ENCODE measurements at places on chromosomes 4 and X.

DNA sequence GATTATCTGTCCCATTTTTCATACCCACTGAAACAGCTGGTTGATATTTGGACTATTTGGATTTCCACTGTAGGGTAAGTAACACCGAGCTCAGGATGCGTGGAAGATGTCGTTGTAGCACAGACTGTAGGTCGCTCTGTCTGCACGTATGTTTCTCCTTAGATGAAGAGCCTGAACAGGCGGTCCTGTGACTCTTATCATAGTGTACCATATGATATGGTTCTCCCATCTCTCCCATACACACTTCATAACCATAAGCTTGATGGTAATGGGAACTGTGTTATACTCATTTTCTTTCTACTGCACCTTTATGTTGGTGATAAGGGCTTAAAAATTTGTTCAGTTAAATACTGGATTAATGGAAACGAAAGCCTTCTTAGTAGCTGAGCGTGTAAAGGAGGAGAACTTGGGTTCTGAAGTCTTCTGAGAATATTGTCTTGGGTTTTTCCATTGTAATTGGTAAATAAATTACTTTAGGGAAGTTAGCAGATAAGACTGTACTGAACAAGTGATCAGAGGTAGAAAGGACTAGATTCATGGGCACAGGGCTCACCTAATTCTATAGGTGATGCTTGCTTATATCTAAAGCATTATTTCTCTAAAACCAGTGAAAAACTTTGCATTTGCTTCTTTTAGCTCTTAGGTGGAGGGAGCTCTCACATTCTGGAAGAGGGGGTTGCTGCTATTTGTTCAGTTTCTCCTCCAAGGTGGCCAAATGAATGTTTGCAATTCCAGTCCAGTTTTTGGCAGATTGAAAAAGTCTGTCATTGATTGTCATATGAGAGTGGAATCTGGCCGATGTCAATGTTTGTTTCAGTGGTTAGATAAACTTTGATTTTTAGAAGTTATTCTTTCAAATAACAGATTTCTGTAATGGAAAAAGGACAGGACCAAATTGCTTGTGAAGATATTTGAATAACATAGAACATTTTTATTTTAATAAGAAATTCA lies 15.8 kb downstream of the SMAD1 start:
- DNase-seq = no peak

- DNase-seq = no peak
Observed at GRCh38 chr4:156803056-156803455, 168.5 kb downstream of the PDGFC start.

GRCh38 chrX:13330446-13330845 lies 10.6 kb upstream of the ATXN3L start:
- DNase-seq = no peak

DNA sequence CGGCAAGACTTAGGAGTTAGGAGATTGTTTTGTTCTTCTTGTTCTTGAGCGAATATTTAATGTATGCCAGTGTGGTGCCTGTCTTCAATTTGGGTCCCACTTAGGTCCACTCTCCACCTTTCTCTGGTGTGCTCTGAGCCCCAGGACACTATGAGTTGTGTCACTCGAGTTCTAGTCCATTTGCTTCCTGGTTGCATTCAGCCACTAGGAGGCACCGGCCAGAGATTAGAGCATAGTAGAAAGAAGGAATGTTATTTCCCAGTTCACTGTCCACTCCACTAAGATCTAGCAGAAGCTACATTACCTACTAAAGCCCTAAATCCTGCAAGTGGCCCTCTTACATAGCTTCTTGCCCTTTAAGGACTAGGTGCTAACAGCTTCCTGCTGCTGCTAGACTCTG lies 326.9 kb downstream of the NAF1 start:
- DNase-seq = no peak

- DNase-seq = no peak
Observed at GRCh38 chr4:81355136-81355535, 116.6 kb downstream of the RASGEF1B start.

- no peak for DNase-seq
Observed at GRCh38 chr4:52575406-52575805, 83.7 kb downstream of the USP46 start.

DNA sequence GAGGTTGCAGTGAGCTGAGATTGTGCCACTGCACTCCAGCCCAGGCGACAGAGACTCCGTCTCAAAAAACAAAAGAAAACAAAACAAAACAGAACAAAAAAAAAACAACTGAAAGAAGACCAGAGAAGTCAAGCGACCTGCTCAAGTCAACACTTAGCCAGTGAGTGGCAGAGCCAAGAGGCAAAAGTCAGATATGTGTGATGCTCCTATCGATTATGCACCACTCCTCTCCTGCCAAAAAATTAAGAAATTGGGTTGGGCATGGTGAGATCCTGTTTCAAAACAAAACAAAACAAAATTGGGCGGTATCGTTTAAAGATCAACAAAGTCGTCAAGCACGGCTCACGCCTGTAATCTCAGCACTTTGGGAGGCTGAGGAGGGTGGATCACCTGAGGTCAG lies 137.7 kb downstream of the PDS5A start:
- DNase-seq = no peak
